DMS 273 treated with DMSO at 0.1 percent for 48 hours (cell line): ENCODE measurements at places on chromosomes 3 and 15.

DNA sequence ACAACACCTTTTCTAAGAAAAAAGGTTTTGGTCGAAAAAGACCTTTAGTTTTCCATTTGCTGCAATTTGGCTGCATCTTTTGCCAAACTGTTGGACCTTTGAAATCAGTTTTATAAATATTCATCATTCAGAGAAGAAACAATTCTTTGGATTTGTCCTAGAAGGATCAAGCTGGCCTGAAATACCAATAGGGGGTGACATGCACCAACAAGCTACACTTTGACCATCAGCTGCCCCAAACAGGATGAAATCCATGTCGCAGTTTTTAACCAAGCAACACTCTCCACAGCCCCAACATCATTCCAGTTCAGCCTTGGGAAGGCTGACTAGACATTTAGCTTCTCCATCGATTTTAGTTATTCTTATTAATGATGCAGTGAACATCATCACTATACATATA, 9.8 kb downstream of the RPL15 start:
- DNase-seq = no peak

- no peak for DNase-seq
Observed at GRCh38 chr3:120144267-120144666, 50.0 kb upstream of the GSK3B start.

GRCh38 chr3:146195030-146195429, 34.0 kb upstream of the PLOD2 start:
- DNase-seq = no peak

DNA sequence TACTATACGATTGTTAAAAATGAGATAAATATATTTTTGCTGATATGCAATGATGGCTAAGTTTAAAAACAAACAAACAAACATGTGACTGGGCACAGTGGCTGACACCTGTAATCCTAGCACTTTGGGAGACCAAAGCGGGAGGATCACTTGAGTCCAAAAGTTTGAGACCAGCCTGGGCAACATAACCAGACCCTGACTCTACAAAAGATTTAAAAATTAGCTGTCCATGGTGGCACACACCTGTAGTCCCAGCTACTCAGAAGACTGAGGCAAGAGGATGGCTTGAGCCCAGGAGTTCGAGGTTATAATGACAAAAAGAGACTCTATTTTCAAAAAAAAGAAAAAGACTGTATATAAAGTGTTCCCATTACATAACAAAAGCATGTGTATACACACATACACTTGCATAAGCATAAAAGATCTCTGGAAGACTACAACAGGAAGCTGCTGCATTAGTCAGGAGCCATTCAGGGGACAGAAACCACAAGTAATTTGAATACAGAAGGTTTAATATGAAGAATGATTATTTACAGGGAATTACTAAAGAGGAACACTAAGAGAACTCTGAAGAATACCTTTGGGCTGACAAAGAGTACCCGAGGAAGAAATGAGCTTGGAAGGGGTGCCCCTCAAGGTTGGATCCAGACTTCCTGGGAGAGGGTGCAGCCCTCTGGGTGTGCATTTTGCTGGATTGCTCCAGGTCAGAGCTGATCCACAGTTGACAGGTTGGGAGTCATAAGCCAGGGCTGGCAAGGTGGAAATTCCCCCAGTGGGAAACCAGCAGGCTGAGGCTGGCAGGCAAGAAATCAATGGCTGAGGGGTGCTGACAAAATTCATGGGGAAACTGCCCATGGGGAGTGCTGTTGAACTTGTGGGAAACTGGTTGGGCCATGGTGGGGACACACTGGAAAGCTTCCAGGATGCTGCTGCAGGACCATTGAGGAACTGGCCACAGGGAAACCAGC, 9.3 kb upstream of the TM4SF18 start:
- DNase-seq = no peak

DNA sequence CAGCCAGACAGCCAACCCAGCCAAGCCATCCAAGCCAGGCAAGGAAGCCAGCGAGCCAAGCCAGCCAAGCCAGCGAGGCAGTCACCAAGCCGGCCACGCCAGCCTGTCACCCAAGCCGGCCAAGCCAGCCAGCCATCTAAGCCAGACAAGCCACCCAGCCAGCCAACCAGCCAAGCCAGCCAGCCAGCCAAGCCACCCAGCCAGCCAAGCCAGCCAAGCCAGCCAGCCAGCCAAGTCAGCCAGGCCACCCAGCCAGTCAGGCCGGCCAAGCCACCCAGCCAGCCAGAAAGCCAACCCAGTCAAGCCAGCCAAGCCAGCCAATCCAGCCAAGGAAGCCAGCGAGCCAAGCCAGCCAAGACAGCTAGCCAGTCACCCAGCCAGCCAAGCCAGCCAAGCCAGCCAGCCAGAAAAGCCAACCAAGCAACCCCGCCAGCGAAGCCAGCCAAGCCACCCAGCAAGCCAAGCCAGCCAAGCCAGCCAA, 201.2 kb downstream of the GOLGA6L6 start:
- no peak for DNase-seq

DNA sequence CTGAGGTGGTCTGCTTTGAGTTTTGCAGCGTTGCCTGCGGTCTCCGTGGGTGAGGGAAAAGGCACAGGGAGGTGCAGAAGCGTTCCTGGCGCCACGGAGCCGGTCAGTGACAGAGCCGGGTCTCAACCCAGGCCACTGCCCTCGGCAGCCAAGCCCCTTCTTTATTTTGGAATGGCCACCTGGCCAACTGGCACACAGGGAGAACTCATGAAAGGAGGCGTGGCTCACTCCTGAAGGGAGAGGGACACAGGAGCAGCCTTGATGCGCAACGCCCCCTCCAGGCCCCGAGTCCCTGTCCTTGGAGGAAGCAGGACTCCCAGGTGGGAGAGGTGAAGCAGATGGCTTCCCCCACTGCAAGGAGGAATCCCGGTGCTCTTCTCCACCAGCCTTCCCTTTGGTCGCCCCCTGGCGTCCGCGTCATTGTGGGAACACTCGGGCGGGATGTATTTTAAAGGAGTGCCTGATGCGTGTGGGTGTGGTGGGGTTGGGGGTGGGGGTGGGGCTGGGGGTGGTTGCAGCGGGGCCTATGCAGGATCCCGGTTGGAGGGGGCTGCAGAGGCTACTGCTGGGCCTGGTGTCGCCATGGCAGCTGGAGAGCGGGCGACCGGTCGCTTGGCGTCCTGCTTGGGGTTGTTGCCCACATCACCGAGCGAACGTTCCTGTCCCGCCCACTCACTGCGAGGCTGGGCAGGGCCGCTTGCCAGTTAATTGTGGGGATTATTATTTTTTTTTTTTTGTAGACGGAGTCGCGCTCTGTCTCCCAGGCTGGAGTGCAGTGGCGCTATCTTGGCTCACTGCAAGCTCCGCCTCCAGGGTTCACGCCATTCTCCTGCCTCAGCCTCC, 32.6 kb downstream of the APBA2 start:
- DNase-seq = no peak

DNA sequence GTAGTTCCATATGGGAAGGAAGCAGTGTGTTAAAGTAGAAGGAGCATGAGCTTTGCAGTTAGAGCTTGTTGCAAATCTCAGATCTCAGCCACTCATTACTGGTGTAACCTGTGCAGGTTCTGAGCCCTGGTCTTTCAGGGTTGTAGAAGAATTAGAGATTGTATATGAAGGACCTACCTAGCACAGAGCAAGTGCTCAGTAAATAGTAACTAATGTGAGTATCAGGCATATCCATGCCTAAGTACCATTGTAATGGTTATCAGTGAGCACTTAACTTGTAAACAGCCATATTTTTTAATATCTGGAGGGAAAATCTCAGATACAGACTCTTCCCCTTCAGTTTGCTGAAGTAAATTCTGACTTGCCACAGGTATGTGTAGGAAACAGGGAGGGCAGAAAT, 59.3 kb downstream of the MAP6D1 start:
- no peak for DNase-seq

DNA sequence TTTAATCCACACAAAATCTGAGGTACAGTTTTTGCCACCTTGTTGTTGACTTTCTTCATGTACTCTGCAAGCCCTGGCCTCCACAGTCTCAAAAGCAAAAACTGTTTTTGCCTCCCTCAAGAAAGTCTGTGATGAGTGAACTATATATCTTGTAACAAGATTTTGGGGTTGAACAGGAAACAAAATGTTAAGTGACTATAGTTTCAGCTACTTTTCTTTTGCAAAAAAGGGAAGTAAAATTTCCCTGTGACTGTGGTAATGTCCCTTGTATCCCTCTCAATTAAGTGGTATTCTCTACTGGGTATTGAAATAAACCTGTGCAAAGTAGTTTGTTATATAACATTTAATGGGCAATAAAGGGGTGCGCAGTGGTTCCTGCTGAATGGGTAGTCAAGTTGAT, 21.3 kb upstream of the SCAANT1 start:
- no peak for DNase-seq

DNA sequence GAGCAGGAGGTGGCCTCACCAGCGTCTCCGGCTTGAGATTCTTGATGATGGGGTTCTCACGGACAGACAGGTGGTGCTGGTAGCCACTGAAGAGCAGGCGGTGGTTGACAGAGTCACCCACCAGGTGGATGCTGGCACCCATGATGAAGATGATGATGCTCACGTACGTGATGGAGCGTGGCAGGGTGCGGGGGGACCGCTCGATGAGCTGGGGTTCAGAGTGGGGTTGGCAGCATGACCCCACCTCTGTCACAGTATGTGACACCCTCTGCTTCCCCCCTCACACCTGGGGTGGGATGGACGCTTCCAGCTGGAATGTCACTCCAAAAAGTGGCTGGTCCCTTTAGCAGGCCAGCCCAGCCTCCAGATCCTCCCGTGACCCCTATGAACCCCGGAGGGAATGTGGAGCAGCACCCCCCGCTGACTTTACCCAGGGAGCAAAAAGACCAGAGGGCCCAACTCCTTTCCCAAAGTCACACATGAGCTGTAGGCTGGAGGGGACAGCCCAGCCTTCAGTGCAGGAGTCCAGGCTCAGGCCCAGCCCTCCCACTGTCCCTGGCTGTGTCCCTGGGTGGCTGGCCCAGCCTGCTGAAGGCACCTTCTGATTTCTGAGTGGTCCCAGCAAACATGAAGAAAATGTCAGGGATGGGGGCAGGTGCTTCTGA, 6.7 kb upstream of the CALML4 start:
- no peak for DNase-seq

DNA sequence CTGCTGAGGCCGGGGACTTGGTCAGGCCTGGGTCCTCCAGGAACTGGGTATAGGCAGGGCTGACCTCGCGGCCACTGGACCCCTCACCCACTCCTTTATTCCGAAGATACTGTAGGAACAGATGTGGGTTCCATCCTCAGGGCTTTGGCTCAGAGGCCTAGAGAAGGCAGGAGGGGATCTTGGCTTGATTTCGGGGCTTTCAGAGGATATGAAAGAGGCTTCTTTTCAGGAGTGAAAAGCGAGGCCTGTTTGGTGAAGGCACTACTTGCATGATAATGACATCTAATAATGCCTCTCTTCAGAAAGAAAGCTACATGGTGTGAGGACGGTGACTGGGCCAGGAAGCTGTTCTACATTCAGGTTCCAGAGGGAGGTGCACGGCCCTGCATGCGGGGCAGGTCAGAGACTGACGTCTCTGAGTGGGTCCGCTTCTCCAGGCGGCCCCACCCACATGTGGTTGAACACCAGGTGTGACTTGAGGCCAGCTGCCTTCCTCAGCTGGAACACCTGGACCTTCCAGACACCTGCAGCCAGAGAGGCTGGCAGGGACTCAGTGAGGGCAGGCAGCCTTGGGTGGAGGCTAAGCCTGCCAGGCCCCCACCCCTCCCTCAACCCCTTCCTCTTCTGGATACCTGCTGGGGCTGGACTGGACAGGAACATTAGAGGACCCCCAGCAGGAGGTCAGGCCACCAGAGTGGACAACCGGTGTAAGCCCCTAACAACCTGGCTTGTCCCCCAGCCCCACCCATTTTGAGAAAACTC, 31.1 kb upstream of the HHATL start:
- DNase-seq = no peak

- DNase-seq = no peak
Observed at GRCh38 chr3:29137601-29138000, 143.3 kb upstream of the RBMS3 start.

DNA sequence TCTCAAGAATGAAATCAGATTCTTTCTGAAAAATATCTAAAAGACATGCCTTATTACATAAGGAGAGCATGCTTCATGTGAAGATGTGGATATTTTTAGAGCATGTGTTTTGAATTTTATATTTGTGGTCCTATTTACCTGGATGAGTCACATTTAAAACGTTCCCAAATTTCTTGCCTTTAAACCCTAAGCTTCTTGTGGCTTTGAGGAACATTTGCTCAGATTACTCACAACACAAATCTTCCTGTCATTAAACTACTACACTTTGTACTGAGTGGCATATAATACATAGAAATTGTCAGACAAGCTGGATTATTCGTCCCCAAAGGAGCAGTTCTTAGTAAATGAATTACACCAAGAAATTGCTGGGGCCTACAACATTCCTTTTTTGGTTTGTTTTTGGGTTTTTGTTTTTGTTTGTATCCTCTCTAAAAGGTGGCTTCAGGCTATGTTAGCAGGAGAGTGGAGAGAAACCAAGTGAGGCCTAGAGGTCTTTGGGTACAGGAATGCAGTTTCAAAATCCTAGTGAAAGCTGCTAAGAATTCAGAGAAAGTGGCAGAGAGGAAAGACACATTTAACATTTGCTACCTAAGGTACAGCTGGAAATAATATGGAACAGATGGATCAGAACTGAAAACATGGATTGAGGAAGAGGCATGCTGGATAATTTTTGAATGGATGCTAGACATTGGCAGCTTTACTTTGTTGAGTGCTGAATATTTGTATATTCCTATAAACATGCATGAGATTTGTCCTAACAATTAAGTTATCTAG, 128.1 kb downstream of the RPL22L1 start:
- DNase-seq = no peak

- no peak for DNase-seq
Observed at GRCh38 chr3:191238321-191238817, 39.3 kb downstream of the OSTN start.

DNA sequence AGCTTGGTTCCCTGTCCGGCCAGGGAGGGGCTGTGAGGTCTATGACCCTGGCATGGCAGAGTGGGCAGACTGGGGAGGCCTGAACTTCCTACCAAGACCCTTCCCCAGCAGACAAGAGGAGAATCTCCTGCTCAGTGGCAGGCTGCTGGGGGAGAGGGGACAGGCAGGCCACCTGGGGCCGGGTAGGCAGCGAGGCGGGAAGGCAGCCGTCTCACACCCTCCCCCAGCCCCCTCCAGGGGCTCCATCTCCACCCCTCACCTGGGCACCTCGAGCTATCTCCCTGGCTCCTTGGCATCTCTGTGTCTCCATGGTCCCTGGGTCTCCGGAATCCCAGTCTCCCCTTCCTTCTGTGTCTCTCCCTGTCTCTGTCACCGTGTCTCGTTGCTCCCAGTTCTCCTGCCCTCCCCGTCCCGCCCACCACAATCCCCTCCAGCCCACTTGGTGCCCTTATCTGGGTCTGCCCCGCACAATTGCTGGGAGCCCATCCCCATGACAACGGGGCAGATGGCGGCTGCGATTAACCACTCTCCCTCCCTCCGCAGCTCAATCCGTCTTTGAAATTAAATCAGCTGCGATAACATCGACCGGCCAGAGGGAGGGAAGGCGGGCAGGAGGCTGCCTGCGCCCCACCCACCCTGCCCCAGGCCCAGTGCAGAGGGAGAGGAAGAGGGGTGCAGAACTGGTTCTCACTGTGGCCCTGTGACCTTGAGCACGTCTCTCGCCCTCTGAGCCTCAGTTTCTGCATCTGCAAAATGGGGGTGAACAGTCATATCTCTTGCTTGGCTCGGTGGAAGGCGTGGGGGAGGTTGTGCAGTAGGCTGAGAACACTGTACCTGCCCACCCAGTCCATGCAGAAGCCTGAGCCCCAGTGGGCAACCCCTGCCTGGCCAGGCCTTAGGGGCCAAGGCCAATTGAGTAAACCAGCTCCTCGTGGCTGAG, 9.6 kb downstream of the DNAJB8 start:
- peak; percentile 62 for DNase-seq
